ENCODE measurements at places on chromosomes 1 and 21.

DNA sequence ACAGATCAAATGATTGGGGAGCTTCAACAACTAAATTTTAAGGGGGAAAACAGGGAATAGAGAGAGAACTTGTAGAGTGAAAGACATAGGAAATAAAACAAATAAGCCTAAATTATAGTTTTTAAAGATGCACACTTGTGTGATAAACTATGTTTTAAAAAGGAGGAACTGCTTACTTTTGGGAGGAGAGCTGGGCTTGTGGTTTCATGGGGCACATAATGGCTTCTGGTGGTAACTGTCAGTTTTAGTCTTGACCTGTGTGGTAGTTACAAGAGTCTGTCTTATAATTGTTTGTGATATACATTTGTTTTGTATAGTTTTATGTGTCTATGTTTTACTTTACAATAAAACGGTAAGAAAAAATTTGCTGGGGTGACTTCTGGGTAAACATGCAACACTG lies 165.3 kb downstream of the COL24A1 start:
- DNase-seq = no peak

GRCh38 chr1:222928212-222928611 lies 113.4 kb downstream of the DISP1 start:
- DNase-seq = no peak

- no peak for DNase-seq
Observed at GRCh38 chr1:22204057-22204840, 61.4 kb upstream of the WNT4 start.

DNA sequence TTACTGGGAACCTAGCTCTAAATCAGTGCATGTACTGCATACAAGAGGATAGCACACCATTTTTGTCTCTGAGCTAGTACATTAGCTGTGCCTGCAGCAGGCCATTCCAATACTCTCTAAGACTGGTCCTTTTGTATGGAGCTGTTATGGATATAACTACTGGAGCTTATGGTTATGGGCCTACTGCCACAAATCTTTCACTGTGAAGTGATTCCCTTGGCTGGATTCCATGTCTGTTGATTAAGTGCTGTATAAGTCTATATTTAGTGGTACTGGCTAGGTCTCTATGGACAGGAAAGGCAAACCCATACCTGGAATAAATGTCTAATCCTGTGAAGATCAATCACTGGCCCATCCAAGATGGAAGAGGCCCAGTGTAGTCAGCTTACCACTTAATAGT lies 12.0 kb downstream of the ZFYVE9 start:
- no peak for DNase-seq

- DNase-seq = no peak
Observed at GRCh38 chr1:58304346-58304975, 242.1 kb downstream of the OMA1 start.

DNA sequence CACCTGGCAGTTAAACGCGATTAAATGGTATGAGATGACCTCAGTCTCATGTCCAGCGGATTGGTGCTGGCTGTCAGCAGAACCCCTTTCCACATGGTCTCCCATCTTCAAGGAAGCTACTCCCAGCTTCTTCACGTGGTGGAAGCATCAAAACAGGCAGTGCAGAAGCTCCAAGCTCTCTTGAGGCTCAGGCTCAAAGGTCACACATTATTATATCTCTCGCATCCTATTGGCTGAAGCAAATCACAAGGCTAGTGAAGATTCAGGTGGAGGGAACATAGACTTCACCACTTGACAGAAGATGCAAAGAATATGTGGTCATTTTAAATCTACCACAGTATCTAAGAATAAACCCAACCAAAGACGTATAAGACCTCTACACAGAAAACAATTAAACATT lies 181.9 kb downstream of the VPS13D start:
- DNase-seq = no peak

DNA sequence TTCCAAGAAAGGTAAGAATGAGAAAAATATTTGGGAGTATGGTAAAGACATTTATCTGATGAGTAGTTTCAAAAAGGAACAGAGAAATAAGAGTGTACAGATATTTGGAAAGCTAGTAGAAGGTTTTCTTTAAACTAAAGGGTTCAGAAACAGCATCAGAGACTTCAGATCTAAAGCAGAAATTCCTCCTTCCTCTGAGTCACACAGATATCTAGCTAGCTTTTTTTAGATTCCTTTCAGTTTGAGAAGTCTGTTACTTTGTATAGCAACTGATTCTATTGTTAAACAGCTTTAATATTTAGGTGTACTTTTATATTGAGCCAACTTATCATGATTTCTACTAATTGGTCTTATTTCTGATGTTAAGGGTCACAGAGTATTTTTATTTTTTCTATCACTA lies 4.7 kb downstream of the AMY2B start:
- DNase-seq = no peak

DNA sequence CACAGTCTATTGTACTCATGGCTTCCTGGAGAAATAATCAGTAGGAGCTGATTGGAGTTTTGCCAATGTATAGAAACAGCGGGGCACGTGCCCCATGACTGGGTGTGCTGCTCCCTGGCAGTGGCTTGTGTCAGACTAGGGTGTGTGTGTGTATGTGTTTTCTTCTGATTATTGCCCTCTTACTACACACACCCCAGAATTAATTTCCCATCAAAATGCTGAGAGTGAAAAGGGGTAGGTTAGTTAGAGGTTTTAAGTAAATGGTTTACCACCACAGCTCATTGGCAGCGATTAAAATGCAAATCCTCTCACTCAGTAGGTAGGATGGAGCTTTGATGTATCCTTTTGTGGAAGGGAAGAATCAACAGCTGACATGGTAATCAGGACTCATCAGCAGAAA lies 29.9 kb downstream of the HHAT start:
- no peak for DNase-seq

GRCh38 chr1:206979379-206980043 lies 9.3 kb upstream of the FCAMR start:
- DNase-seq = no peak

DNA sequence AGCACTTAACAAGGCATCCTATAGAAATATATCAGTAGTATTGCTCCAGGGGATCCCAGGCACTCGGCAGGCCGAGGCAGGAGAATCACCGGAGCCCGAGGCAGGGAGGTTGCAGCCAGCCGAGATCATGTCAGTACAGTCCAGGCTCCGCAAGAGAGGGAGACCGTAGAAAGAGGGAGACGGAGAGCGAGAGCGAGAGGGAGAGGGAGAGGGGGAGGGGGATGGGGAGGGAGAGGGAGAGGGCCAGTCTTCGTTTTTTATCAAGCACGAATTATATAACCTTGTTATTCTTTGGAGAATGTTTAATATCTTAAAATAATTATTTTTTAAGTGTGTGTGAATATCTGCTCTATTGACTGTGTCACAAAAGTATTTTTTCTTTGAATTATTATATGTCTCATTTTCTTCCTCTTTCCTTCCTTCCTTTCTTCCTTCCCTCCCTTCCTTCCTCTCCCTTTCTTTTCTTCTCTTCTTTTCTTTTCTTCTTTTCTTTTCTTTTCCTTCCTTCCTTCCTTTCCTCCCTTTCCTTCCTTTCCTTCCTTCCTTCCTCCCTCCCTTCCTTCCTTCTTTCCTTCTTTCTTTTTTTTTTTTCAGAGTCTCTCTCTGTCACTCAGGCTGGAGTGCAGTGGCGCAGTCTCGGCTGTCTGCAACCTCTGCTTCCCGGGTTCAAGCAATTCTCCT lies 233.7 kb downstream of the SRGAP2C start:
- DNase-seq = no peak

DNA sequence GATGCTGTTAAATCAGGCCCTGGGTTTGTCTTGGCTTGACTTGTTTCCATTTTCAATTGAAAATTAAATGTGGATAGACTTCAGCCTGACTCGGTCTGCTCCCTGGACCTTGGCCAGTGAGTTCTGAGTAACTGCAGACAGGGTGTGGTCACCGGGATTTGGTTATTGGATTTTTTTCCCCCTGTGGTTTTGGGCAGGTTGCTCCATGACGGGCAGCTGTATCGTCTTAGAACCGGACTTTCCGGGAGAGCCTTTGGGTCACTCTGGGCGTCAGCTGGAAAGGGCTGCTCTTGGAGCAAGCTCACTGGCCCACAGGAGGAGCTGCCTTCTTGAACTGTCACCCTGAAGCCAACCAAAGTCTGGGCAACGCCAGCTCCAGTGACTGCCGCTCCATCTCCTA lies 75.0 kb downstream of the CLIC6 start:
- DNase-seq = no peak

GRCh38 chr1:240402326-240402725 lies 209.6 kb downstream of the GREM2 start:
- DNase-seq = no peak

GRCh38 chr1:168520832-168521231 lies 23.0 kb downstream of the XCL2 start:
- DNase-seq = no peak

DNA sequence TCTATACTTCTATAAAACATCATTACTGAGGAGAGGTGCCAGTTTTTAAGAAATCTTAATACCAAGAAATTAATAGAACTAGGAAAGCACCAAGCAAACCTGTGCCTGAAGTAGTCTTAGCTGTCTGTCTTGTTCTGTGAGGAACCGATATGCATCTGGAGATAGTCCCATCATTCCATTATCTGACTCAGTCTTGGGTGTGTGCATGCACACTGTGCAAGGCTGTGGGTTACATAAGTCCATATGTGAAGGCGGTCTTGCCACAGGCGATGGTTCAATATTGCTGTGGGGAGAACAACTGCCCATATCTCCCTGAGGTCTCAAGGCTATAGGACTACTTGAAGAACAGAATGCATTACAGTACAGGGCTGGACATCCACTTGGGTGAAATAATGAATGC lies 33.8 kb downstream of the STIL start:
- no peak for DNase-seq

DNA sequence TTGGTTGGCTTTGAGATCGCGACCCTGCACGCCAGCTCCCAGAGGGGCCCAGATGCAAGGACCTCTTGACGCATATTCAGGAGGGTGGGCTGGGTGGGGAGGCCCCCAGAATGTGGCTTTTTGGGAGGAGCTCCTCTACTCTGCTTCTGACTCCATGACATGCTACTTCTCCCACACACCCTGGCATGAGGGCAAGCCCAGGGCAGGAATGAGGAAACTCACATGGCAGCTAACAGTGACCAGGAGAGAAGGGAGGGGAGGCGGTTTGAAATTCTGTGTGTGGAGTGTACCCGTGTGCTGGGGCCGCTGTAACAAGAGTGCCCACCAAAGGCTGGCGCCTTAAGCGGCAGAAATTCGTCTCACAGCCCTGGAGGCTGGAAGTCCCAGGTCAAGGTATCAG lies 61.3 kb upstream of the GPR153 start:
- no peak for DNase-seq

DNA sequence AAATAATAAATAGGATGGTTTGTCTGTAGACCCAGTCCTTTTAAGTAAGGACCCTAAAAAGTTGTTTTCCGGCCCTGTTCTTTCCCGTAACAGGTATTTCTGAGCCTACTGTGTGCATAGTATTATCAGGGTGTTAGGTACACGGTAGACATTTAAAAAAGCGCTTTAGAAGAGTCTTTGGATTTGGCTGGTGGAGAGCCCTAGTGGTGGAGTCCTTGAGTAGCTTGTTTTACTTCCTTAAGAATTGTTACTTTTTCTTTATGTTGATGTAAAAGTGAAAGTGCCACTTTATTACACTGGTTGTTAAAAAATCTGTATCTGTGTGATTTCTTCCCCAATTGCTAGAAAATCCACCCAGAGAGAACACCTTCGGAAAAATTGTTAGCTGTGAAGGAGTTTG lies 36.8 kb downstream of the SMYD2 start:
- no peak for DNase-seq

- no peak for DNase-seq
Observed at GRCh38 chr1:235854347-235854746, 12.4 kb downstream of the LYST start.

DNA sequence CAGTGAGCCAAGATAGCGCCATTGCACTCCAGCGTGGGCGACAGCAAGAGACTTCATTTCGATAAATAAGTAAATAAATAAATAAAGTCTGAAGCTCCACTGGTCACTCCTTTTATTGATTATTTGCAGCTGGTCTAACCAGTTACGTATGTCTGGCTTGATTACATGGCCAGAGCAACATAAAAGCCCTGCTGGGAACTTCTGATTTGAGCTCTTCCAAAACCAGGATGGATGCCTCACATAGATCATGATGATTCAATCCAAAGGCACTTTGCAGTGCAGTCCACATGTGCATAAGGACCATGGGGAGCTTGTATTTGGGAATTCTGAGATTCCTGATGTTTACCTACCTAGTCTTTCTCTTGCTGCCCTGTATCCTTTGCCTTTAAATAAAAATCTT lies 24.0 kb downstream of the NSUN4 start:
- no peak for DNase-seq

GRCh38 chr1:89454845-89455521 lies 69.6 kb upstream of the LRRC8B start:
- peak; percentile 47 for DNase-seq

DNA sequence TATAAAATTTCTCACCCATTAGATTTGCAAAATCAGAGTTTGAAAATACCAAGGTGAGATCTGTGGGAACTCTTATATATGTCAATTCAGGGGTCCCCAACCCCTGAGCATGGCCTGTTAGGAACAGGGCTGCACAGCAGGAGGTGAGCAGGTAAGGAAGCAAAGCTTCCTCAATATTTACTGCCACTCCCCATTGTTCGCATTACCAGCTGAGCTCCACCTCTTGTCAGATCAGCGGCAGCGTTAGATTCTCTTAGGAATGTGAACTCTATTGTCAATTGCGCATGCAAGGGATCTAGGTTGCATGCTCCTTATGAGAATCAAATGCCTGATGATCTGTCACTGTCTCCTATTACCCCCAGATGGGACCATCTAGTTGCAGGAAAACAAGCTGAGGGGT lies 376.6 kb downstream of the LMO4 start:
- DNase-seq = no peak

- no peak for DNase-seq
Observed at GRCh38 chr1:202355944-202356553, 7.5 kb downstream of the PPP1R12B start.

- no peak for DNase-seq
Observed at GRCh38 chr1:119359730-119360129, 8.9 kb upstream of the HAO2 start.

- DNase-seq = no peak
Observed at GRCh38 chr1:180503280-180503862, 994 bp upstream of the ACBD6 start.

DNA sequence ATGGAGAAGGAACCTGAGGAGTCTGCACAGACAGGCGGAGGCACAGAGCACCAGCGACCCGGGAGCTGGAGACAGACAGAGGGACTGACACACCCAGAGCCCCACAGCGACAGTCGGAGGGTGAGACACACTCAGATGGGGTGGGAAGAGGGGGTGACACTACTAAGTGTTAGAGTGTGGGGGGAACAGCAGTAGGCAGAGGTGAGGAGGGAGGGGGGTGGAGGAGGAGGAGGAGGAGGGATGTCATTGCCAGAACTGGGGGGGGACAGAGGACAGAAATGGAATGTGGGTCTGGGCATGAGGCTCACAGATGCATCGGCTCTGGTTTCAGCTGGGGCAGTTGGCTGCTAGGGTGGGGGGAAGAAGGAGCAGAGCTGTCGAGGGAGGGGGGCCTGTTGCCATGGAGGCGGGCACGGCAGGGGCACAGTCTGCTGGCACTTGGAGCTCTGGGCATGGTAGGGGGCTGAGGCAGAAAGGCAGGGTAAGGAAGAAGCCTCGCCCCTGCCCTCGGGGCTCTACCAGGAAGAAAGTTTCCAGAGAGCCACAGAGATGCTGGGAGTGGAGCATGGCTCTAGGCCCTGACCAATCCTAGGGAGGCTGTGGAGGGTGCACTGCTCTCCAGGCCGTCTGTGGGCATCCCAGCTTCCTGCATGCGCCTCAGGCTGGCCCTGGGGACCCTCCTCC lies 37.3 kb downstream of the AHDC1 start:
- no peak for DNase-seq

Measured in stimulated activated CD4-positive, alpha-beta T cell treated with anti-CD3 and anti-CD28 coated beads, Interleukin-15, amount 100 ng/mL, for 48 hours (primary cell).